NCI-H510A treated with DMSO at 0.1 percent for 48 hours (cell line): ENCODE measurements at places on chromosomes 1 and 21.

DNA sequence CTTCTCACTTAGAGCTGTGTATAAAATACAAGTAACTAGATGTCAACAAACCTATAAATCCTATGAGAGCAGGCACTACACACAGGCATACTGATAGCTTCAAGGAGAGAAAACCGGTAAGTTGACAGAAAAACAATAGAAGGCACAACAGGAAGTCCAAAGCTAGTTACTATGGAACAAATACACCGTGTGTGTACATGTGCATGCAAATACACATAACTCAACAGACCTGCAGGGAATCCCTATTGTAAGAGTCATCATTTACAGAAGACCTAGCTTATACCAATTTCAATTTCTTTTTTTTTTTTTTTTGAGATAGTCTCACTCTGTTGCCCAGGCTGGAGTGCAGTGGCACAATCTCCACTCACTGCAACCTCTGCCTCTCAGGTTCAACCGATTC, 26.3 kb downstream of the JAK1 start:
- no peak for DNase-seq

DNA sequence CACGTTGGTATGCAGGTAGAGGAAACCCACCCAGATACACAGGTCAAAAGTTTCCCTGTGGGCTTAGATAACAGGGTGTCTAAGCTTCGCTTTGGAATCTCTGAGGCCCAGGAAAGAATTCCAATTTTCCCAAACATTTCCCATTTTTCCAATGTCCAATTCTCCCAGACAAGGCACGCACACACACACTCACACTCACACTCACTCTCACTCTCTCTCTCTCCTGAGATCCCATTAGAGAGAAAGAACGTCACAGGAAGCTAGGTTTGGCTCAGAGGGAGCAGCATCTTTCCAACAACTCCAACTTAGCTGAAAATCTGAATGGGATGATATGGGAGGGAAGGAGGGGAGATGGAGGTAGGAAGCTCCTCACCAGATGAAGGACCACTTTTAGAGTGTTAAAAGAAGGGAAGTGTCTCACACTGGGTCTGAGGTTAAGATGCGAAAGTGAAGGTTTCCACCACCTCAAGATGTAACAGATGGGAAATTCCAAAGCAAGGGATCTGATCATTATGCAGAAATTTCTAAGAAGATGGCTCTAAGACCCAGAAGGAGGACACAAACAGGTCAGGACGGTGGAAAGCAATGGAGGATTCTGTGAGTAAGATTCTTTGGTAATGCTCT, 63.5 kb downstream of the GNG12 start:
- DNase-seq, result no peak

GRCh38 chr1:165855010-165855838, 27.8 kb downstream of the UCK2 start:
- DNase-seq, result no peak

- peak; percentile 73 for DNase-seq
Observed at GRCh38 chr21:43343095-43343991, 83.6 kb downstream of the SIK1 start.

GRCh38 chr1:246291127-246291526, 216.0 kb downstream of the SMYD3 start:
- peak; percentile 35 for DNase-seq

GRCh38 chr1:230708631-230709580, 5.0 kb downstream of the AGT start:
- DNase-seq, result no peak

- DNase-seq, result no peak
Observed at GRCh38 chr1:10910681-10911489, 101.6 kb upstream of the TARDBP start.

GRCh38 chr1:9198538-9199361, 35.8 kb upstream of the H6PD start:
- peak; percentile 67 for DNase-seq

- no peak for DNase-seq
Observed at GRCh38 chr1:85603086-85603880, 22.7 kb downstream of the CCN1 start.

DNA sequence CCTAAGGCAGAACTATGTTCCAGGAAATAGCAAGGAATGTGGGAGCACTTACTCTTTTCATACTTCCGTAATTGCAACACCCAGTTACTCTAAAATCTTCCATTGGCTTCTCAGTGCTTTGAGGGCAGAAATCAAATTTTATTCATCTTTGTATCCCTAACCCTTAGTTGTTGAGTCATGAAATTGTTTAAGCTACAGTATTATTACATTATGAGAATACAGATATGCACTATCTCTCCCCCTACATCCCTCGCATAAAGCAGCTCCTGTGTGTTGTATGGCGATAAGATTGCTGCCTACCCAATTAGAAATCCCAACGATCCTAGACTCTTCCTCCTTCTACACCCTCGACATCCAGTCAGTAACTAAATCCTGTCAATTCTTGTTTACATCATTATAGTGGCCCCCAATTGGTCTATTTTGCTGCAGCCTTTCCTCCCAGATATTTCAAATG, 2.6 kb downstream of the AIDA start:
- no peak for DNase-seq

- DNase-seq, result no peak
Observed at GRCh38 chr1:21396516-21396915, 43.4 kb upstream of the NBPF3 start.

DNA sequence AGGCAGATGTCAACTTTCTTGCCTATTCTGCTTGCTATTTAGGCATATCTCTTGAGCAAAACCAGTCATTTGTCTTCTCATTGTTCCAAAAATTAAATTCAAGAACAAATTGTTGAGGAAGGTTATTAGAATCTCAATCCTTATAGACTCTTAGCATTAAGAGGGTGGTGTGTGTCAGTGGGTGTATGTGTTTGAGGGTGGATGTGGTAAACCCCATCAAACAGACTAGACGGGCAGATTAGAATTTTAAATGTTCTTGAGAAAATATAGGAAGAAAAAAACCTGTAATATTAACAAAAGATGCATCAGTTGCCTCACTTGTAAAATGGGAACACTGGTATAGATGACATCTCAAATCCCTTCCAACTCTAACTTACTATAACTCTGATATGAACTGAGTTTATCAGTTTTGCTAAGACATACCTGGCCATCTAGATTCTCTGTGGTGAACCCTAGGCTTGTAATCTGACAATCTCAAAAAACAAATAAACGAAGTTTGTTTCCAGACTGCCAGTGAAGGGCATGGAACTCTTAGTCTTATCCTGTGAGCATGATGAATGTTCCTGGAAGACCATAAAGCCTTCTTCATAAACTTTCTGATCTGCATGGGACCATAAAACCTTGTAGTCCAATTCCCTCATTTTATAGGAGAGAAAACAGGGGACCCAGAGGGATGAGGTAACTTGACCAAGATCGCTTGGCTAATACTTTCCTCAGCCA, 176.3 kb upstream of the SGIP1 start:
- no peak for DNase-seq

- DNase-seq, result no peak
Observed at GRCh38 chr1:207277241-207277640, 44.2 kb upstream of the CD55 start.

- no peak for DNase-seq
Observed at GRCh38 chr21:33969581-33969980, 54.0 kb upstream of the ATP5PO start.

DNA sequence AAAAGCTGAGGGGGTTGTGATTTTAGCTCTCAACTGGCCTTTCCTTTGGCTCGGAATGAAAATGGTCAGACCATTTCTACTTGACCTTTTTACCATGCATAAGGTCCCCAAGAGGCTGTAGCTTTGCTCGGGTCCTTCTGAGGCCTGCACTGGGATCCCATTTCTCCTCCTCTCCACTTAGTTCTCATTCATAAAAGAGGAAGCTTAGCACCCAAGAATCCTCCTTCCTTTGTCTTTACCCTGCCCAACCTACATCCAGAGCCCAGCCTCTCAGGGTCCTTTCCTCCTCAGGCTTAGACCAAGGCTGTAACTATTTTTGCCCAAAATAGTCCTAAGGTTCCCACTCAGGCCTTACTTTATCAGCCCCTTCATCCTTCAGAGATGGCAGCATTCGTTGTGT, 6.0 kb upstream of the SLC27A3 start:
- DNase-seq, result no peak

DNA sequence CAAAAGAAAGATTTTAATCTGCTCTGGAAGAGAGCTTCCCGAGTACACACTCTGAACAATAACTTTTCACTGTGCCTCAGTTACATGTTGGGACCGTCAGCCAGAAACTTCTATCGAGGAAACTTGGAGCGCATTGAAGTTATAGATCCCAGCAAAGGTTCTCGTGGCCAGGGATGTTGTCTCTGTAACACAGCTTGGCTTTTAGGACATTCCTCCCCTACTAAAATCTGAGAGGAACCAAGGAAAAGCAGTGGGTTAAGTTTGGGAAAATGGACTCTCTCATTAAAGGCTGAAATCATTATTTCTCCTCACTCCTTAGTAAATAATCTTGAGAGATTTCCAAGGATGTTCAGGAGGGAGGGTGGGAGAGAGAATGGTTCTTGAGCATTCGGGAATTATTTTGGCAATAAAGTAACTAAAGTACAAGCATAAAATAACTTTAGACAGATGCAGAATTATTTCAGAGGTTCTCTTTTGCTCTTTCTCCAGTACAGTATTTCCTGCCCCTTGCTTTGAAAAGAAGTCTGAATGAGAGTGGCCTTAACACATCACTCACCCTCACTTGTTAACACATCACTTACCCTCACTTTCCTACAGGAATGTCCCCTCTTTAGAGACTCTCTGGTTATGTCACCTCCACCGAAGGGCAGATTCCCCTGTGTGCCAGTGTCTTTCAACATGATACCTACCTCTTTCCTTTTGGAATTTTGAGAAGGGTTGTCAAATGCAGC, 1.8 kb upstream of the NFIA start:
- no peak for DNase-seq

- no peak for DNase-seq
Observed at GRCh38 chr1:199087144-199087543, 448.3 kb downstream of the PTPRC start.

DNA sequence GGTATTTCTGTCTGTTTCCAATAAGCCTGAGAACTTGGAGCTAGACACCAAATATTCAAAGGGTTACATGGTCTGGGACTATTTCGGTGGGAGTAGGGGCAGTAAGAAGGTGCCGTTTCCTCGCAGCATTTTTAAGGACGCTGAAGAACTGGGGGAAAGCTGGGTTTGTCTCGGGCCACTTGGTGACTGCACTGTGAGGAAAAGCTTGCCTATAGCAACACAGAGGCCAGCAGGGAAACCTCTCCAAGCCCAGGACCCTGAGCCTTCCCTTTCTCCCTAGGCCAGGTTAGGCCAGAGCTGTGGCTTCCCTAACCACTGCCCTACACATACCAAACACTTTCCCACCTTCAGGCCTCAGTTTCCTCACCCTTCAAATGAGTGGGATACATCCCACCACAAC, 3.3 kb downstream of the GLIS1 start:
- DNase-seq, result no peak

- DNase-seq, result no peak
Observed at GRCh38 chr1:75791022-75791421, 5.0 kb downstream of the RABGGTB start.

DNA sequence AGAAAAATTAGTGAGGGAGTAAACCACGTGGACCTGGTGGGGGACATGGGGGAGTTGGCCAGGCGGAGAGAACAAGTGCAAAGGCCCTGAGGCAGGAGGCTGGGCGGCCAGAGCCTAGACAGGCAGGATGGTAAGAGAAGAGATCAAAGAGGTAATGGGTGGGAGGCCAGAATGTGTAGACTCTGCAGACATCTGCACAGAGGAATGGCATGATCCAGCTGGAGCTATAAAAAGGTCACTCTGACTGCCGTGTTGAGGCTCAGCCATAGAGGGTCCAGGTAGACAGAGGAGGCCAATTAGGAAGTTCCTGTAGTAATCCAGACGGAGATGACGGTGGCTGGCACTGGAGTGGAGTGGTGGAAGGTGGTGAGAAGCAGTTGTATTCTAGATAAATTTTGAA, 3.6 kb downstream of the H6PD start:
- no peak for DNase-seq

- no peak for DNase-seq
Observed at GRCh38 chr1:54327386-54328065, 78.7 kb downstream of the SSBP3 start.

DNA sequence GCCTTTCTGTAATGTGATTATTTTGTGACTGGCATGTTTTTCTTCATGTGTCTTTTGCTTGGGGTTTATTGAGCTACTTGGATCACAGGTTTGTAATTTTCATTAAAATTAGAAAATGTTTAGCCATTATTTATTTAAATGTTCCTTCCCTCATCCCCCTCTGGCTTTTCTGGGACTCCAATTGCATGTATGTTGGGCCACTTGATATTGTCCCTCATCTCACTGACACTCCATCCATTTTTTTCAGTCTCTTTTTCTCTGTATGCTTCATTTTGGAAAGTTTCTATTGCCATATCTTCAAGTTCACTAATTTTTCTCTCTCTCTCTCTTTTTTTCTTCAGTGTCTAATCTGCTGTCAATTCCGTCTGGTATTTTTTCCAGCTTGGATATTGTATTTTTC, 390.1 kb downstream of the PRDM2 start:
- no peak for DNase-seq

DNA sequence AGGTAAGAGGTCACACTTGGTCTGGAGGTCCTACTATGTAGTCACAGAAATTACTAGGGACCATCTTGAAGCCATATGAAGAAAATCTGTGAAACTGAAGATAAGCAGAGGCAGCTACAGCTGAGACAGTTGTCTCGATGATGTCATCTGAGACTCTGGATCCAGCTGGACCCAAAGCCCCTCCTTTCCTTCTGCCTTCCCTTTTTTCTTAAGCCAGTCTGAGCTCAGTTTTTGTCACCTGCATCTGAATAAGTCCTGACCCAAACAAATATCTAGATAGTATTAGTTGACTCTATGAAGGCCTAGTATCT, 143.3 kb downstream of the ETS2 start:
- no peak for DNase-seq

DNA sequence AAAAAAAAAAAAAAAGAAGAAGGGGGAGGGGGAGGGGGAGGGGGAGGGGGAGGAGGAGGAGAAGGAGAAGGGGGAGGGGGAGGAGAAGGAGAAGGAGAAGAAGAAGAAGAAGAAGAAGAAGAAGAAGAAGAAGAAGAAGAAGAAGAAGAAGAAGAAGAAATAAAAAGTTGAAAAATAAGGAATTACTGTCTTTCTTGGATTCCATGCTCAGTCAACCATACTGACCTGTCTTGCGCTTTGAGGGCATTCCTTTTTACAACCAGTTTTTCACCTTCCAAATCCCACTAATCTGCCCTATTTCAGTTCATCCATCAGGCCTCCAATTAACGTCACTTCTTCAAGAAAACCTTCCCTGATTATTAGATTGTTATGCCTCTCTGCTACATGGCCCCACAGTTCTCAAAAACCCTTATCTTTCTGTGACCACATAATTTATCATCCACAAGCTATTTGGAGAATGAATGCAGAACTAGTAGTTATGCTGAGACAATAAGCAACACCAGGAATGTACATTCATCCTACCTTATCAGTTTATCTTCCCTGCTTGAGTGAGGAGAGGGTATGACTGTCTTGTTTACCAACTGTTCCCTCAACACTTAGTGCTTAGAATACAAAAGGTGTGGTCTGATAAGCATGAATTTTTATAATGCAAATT, 57.5 kb upstream of the GUCA2A start:
- no peak for DNase-seq

DNA sequence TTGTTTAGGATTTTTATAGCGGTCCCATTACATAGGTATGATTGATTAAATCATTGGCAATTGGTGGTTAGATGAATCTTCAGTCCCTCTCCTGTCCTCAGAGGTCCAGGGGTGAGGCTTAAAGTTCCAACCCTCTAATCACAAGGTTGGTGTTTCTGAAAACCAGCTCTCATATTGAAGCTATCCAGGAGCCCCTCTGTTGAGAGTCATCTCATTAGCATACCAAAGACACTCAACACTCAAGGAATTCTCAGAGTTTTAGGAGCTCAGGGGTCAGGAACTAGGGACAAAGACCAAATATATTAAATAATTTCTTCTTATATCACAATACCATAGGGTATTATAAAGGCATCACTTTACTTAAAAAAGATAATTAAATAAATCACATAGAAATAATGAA, 23.3 kb downstream of the FCRL2 start:
- no peak for DNase-seq
